ENCODE measurements at places on chromosomes 2 and 18. TPM values are rescaled to one million over a fixed set of nuclear protein-coding genes. Genes with fewer than 3 reads are reported as not detected.

VWA3B gene
- total RNA-seq = 0.31 TPM

SYT4 gene
- total RNA-seq = 499 TPM

CRYBA2 gene
- not detected for total RNA-seq

TFCP2L1 gene
- total RNA-seq = 0.47 TPM

PLEK gene
- total RNA-seq = 3.0 TPM

MAP2 gene
- 681 TPM for total RNA-seq

Measured in occipital lobe (tissue), 3 donors.